ENCODE measurements at places on chromosomes 5 and 9.

GRCh38 chr5:146048994-146049703 lies 56.2 kb downstream of the PLAC8L1 start:
- DNase-seq: no peak

DNA sequence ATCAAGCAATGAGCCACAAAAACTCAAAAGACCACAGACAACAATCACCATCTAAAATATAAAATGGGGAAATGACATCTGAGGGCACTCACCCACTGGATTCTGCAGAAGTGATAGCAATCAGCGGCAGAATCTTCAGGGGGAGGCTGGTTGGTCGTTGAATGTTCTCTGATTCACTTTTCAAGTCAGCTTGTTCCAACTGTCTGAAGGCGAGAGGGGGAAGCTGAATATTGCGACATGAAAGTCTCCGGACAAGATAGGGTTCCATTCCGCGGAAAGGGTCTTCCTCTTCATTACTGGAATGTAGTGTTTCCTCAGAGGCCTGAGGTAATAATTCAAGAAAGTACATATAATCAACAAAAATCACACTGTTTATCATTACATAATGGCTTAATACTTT lies 94.9 kb upstream of the PDE4D start:
- no peak for DNase-seq

- no peak for DNase-seq
These were observed 41.6 kb downstream of the MAMDC2 start for GRCh38 chr9:70085241-70085640.

DNA sequence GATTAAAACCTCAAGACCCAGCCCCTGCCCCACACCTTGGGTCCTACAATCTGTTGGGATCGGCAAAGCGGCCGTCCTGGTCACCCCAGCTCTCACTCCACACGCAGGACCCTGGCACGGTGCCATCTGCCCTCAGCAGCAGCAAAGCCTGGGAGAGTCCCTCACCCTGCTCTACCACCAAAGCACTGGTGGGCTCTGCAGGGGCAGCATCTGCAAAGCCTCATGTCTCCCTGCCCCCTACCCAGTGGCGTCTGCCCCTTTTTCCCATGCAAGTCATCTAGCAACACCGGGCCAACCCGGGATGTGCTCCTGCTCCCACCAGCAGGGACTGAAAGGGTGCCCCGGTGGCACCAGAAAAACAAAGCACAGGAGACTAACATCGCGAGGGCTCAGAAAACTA lies 19.6 kb upstream of the CNOT6 start:
- no peak for DNase-seq

DNA sequence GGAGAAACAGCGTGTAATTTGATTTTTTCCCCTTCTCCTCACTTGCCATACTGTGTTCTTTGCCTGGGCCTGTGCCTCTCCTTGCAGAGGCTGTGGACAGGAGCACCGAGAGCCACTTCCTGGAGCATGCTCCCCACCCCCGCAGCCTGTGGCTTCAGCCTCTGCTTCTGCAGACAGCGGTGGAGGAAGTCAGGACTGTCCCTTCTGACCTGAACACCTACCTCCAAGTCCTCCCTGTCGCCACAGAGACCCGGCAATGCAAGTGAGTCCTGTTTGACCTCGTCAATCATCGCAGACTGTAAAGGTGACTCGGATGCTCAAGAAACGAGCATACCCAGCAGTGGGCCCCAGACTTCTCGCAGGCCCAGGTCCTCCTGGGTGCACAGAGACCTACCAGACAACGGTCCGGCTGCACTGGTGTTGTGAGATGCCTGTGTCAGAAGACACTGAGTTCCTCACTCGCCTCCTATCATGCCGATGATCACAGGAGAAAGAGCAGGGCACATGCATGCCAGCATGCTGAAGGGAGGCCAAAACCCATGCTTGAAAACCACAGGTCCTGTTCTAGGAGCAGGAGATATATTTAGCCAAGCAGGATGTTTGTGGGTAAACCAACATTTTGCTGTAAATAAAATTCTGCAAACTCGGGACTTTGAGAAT lies 198.8 kb downstream of the AUH start:
- peak; percentile 72 for DNase-seq

DNA sequence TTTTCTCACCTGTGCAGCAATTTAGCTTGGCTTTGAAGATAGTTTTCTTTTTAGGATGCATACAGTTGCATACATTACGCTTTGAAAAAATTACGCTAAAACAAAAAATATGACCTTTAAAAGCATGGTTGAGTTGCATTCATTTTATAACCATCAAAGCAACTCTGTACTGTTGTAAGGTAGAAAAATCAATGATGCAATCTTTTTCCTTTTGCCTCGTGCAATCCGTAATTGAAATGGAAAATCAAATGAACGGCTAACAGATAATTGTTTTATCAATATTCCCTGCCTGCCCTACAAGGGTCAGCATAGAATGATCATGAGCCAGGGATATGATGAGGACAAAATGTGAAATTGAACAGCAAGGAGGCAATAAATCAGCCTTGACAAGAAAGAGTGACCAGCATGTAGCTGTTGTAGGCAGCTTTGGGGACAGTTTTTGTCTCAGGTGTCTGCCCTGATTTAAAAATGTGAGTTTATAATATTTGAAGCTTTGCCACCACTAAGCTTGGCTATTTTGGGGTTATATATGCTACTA lies 98.2 kb downstream of the PBX3 start:
- no peak for DNase-seq

DNA sequence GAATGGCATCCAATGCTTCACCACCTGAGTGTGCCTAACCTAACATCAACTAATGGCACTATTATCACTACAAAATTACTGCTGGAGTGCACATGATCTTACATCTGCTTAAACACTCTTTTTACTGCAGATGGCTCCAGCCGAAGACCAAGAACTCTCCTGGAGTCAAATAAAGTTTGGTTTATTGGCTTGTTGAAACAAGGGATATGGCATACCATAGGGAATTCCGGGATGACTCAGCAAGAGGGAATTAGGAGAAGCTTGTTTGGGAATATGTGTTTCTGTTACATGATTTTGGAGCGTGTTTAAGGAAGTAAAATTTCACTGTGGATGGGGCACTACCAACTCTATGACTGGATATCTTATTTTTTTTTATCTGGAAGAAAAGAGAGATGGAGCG lies 872.6 kb downstream of the DTWD2 start:
- no peak for DNase-seq

GRCh38 chr5:154221371-154221896 lies 30.9 kb downstream of the GALNT10 start:
- peak; percentile 66 for DNase-seq

- DNase-seq: no peak
These were observed 22.6 kb downstream of the FGF1 start for GRCh38 chr5:142663246-142663645.

DNA sequence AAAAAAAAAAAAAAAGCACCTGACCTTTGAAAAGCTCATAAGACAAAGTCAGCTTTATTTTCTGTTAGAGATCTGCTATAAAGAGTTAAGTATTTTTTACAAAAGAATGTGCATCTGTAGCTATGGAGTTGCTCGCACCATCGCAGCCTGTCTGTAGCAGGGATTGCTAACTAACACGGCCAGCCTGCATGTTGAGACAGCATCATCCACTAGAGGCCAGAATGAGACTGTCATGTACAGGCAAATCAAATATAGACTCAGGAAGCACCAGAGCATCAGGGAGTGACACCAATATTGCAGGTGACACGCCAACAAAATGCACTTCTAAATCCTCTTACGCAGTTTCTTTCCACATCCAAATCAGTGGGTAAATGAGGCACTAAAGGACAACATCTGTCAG lies 136.3 kb upstream of the RASEF start:
- DNase-seq: no peak

GRCh38 chr5:5572010-5572865 lies 149.8 kb downstream of the ICE1 start:
- no peak for DNase-seq

- no peak for DNase-seq
These were observed 2.9 kb downstream of the SNX18 start for GRCh38 chr5:54520438-54520846.

DNA sequence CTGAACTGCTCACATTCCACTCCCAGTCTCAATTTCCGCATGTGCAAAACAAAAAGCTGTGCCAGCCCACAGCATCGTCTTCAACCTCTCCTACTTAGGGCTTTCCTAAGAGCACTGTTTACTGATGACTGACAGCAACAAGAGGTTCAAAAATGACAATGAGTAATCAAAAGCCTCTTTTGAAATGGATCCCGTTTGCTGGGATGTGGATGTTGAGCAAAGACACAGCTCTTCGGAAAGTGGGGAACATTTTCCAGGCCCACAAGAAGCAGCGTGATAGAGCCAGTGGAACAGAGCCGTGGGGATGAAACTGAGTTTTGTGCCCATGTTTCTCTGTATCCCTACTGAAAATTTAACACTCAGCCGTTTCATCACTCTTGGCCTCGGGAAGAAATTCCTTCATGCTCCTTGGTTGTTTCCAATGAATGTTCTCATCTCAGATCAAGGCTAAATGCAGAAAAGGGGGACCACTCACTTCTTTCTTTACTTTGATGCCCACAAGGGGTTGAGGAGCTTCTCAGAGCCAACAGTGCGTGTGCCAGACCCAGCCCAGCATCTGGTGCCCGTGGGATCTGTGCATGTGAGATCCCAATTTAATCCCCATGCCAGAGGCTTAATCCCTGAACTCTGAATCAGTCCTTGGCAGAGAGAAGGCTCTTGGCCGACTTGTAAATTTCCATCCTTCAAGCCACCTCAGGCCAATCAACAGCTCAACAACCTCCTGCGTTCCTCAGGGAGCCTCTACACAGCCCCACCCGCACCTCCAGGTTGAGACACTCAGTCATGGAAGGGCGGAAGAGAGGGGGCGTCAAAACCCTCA lies 230.2 kb upstream of the DAPK1 start:
- DNase-seq: no peak

GRCh38 chr5:62305358-62305714 lies 670 bp upstream of the KIF2A start:
- no peak for DNase-seq

GRCh38 chr5:124277767-124278545 lies 468.5 kb downstream of the ZNF608 start:
- no peak for DNase-seq

Data from activated naive CD4-positive, alpha-beta T cell treated with anti-CD3 and anti-CD28 coated beads, Interleukin-2, amount 10 ng/mL, durations not matched to agents 7 days and 5 days (primary cell).